CD4-positive, alpha-beta T cell treated with Interleukin-1 beta for 1 hour (primary cell): ENCODE measurements at places on chromosomes 1 and 21.

GRCh38 chr1:30315185-30315960 lies 408.0 kb downstream of the MATN1 start:
- DNase-seq = no peak

- no peak for DNase-seq
Observed at GRCh38 chr1:34977210-34977471, 8.0 kb downstream of the TMEM35B start.

GRCh38 chr1:244187310-244187709 lies 136.2 kb downstream of the ZBTB18 start:
- no peak for DNase-seq

DNA sequence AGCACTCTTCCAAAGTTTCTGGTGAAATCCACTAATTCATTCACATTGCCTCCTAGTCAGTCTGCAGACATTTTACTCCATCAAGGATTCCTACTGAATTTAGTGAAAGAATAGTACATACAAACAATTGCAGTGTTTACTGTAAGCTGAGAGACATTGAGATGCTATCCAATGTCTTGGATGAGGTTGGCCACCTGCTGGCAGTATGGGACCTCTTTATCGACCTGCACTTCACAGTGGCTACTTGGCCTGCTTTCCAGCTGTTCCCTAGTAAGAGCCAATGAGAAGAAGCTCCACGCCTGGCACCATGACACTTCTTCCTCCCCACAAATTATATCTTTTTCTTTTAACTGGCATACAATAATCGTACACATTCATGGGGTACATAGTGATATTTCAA lies 51.5 kb upstream of the LRIF1 start:
- DNase-seq = no peak

- DNase-seq = no peak
Observed at GRCh38 chr1:59453297-59453968, 156.5 kb downstream of the FGGY start.

DNA sequence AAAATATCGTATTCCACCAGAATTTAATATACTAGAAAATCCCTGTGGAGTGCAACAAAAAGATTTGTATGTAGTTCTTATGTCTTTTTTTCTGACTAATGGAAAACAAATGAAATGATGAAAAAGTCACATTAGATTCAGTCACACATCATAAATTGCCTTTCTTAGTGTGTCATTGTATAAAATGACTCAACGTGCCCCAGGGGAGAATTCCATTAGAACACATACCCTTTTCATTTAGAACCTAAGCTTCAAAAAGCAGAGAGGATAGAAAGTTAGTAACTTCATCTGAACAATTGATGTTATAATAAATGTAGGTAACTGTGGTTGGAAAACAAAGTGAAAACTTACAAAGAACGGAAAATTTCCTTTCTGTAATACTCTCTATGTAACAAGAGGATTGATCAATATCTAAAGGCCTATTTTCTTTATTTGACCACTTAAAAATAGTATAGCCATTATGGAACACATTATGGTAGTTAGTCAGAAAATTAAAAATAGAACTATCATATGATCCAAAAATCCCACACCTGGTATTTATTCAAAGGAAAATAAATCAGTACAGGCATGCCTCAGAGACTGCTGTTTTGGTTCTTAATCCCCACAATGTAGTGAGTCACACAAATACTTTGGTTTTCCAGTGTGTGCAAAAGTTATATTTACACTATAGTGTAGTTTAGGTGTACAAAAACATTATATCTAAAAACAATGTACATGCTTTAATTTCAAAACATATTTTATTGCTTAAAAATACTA lies 1016.1 kb downstream of the KCNT2 start:
- no peak for DNase-seq

- peak; percentile 36 for DNase-seq
Observed at GRCh38 chr1:151944126-151944856, 35.0 kb upstream of the THEM4 start.

- no peak for DNase-seq
Observed at GRCh38 chr1:211677659-211678058, 2.2 kb upstream of the NEK2 start.

DNA sequence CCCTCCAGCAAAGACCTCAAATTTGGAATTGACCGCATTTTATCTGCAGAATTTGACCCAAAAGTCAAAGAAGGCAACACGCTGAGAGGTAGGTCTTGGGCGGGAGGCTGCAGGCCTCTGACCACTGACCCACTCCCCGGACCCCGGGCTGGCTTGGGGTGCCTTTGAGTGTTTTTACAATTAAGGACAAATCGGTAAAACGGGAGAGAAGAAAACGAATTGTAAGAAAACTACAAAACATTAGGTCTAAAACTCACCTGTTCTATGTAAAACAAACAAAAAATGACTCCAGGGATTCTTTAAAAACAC lies 1.1 kb downstream of the HLX start:
- DNase-seq = no peak

GRCh38 chr1:16164213-16165072 lies 8.6 kb upstream of the EPHA2 start:
- DNase-seq = no peak

- no peak for DNase-seq
Observed at GRCh38 chr1:113194846-113195830, 122.1 kb downstream of the LRIG2 start.

DNA sequence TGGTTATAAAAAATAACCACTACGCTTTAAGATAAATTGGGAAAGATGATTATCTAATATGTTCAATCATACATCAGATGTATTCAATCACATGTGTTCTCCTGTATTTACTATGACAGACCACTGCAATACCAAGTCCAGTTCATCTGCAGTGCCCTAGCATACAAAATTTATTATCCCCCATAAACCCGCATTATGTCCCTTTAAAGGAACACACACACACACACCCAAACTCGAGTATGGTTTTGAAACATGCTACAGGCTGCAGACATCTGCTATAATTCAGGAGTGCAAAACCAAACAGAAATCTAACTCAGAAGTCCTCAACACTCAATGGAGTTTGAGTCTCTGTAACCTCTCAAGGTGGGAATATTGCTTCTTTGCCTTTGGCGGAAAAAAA lies 14.9 kb downstream of the ODF2L start:
- no peak for DNase-seq

DNA sequence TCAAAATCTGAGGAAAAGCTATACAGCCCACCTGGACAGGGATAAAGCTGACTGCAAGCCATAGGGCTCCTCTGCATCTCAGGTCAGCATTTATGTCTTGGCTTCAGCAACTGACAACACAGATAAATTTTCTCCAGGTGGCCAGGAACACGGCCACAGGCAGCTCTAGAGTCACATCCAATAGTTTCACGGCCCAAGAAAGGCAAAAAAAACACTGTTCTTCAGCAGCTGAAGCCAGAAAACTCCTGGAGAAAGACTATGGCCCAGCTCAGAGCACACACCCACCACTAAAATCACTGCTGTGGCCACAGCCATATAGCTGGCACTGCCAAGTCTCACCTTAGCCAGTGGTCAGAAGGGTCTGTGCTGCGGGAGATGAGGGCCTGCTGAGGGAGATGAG lies 77.8 kb downstream of the HSF2BP start:
- no peak for DNase-seq

DNA sequence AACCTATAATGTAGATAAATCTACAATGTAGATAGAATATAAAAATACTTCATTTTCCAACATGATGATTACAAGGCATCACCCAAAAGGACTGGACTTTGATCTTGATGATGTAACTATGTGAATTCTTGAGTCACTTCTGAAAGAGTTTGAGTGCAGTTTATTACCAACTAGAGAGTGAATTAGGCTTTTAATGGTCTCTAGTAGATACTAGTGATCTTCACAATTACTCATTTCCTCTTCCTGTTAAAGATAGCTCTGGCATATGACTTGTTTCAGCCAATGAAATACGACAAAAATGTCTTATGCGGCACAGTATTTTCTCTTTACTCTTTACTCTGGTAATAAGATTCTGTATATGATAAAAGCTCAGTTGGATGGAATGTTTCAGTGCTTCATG lies 1588.1 kb upstream of the B3GALT2 start:
- no peak for DNase-seq

DNA sequence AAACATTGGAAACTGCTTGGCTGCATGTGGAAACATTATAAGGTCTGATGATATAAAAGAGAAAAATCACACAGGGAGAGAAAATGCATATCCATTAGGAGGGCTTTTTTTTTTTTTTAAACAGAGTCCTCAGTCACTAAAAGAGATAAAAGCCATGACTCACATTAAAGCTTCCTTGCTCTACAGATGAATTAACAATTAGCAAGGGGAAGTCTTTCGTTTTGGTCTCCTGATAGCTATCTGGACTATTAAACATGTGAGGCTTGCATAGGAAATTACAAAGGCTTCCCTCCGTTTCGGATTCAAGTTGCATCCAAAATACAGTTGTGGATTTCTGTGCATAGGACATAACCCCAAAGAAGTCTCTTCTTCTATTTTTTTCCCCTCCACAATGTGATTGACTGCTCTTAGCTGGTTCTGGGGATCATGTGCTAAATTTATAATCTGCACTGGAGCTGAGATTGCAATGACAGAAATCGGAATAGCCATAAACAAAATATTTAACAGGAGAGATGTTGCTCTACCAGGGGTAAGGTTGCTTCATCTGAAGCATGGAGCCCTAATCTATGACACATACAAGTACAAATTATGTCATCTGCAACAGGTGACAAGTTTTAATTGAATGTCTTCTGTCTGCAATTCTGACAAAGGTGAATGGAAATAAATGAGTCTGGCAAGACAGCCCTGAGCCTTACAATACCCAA lies 146.8 kb downstream of the ESRRG start:
- no peak for DNase-seq

DNA sequence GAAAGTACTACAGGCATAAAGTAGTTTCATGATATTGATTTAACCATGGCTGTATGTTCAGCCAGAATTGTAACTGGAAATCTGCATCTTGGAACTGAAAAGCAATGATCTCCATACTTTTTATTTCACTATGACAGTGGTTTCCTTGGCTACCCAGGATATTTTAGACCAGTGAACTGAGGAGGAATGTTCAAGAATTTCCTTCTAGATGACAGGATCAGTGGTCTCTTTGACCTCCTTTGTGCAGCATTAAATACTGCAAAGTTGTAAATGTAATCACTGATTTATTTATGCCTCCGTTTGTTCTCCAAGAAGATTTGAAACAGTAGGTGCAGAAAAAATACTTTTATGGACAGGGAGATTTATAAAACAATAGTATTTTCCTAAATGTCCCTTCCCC lies 39.5 kb downstream of the VPS13D start:
- no peak for DNase-seq

DNA sequence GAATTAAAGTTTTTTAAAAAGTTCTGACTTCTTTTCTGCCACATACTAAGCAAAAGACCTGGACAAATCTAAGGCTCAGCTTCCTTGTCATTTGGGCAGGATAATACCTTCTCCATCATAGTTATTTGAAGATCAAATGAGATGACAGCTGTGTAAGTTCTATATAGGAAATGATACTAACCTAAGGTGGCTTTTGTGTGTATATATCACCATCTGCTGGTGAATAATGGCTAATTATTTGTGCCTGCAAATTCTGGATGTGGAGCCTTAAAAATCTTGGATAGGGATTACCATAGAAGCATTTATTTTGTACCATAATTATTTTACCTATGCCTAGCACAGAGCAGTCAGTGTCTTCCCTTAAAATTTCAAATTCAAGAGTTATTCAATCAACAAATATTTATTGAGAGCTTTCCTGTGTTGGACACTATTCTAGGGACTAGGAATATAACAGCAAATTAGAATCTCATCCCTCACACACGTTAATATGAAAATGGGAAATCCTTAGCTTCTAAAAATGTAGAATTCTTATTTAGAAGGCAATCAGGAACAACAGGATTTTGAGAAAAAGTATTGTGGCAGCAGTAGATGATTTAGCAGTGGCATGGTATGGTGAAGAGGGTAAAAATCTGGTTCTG lies 89.8 kb downstream of the TMEM200B start:
- peak; percentile 55 for DNase-seq
